ENCODE measurements at places on chromosomes 11 and 22.
A peak's percentile ranks its signal among the peaks of the same experiment; 100 is the strongest.

DNA sequence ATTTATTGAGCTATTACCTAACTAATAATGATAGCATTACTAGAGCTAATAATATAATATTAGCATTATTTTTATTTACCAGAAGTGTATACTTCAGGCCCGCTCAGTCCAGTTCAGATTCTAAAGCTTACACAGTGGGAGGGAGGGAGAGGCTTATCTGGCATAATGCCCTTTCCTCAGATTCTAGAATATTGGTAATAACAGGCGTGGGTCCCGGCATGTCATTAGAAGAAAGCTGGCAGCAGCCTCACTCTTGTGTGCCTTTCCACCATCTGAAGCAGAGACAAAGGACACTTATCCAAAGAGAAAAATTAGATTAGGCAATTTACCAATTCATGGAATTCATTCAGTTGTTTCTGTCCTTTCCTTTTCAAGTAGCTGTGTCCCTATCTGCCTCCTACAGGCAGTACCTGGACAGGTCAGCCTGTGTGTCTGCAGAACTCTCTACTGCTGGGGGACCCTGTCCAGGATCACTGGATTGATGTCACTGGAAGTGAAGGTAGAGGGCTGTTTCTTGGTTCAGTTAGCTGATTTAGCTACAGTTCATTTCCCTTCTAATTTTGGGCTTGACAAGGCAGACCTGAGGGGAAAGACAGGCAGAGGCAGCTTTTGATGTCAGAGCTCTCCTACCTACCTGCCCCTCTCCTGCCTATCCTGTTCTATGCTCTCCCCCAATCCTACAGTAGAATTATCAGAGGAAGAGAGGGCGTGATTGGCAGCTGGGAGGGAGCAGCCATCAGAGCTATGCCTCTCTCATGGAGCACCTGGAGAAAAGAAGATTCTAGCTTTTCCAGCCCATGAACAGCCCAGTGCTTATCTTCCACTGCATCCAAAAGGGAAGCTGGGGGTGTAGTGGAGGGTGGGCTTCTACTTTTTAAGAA lies 20.3 kb upstream of the CCDC90B start:
- no peak for DNase-seq

DNA sequence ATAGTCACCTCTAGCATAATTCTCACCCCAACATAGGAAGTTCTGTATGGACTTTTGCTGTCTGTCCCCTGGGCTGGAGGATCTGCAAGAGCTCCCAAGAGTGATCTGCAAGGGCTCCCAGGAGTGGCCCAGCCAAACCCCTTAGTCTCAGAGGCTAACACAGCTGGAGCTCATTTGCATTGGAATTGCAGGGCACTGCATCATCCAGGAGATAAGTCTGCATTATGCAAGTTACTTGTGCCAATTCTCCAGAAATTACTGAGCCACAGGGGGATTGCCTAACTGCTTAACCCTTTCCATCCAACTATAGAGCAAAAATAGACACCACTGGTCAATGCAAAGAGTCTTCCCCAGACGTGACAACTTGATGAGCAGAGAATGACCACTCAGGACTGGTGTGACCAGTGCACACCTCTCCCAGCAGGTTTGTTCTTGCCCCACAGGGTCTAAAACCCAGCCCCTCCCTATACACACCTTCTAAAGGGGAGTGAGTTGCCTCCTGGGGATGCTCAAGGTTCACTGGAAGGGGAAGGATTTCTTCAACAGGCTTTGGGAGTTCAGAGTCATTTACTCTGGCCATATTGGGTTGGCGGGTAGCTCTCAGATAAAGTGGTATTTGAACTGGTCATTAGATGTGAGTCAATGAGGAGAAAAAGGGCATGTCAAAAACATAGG lies 38.4 kb downstream of the POU2AF3 start:
- no peak for DNase-seq

- DNase-seq, result no peak
These were observed 28.7 kb downstream of the SNU13 start for GRCh38 chr22:41659941-41660340.

DNA sequence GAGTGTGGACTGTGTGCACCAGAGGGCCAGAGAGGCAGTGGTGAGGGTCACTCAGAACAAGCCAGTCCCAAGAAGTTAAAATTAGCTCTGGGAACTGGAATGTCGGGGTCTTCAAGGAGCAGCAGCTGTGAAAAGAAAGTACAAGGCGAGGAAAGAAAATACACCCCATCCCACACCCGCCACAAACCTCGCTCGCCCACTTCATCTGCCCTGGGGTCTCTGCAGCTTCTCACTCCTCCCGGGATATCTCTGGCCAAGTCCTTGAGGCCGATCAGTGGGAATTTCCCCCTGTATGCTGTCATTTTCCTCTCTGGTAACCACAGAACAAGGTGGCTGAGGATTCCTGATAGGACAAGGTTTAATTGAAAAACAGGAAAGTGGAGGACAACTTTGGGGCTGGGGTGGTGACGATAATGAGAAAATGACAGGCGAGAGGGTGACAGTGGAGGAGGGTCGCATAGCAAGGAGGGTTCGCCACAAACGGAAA lies 36.3 kb upstream of the TIMP3 start:
- DNase-seq, result no peak

- peak; percentile 50 for DNase-seq
These were observed 1.0 kb downstream of the ZBTB16 start for GRCh38 chr11:114060392-114061047.

- DNase-seq, result no peak
These were observed 64.3 kb downstream of the APIP start for GRCh38 chr11:34851916-34852315.

DNA sequence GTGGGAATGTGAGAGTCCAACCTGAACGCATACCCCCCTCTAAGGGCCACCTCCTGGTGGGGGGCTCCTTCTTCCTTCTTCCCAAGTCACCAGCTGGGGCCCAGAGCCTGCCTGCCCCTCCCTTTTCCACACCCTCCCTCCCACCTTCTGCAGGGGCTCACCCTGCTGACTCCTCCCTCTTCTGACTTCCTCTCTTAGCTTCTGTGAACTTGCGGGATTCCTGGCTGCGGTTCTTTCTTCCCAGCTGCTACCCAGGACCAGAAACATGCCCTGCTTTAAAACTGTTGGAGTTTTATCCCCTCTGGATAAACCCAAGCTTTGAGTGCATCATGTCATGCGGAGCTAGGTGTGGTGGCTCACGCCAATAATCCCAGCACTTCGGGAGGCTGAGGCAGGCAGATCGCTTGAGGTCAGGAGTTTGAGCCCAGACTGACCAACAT lies 10.2 kb downstream of the LRRC74B start:
- peak; percentile 21 for DNase-seq

DNA sequence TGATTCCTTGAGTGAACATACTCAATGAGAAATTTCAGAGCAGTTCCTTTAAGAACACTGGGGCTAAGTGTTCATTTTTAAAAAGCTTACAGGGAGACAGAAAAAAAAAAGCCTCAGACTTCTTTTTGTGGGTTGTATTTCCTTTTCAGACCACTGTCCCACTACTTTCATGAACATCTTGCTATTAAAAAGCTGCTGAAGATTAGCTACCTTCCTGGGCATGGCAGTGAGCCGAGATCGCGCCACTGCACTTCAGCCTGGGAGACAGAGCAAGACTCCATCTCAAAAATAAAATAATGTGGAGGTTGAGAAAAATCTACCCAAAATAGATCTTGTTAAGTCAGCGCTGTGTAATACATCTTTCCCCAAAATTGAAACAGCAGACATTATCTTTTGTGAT lies 10.8 kb downstream of the TRAF6 start:
- no peak for DNase-seq

DNA sequence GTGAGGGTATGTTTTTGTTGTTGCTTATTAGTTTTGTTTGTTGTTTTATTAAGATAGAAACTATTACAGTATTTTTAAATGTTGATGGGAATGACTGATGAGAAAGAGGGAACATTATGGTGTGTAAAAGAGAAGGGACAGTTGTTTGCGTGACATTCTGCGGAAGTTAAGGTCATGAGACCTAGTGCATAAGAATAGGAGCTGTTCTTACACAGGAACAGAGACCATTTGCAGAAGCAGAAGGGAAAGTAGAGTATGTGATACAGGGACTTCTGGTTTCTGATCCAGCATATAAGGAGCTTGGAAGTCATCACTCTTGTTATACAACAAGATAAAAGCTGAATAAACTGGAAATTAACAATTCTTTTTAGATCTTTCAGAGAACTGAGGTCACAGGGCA lies 299.2 kb upstream of the API5 start:
- DNase-seq, result no peak

DNA sequence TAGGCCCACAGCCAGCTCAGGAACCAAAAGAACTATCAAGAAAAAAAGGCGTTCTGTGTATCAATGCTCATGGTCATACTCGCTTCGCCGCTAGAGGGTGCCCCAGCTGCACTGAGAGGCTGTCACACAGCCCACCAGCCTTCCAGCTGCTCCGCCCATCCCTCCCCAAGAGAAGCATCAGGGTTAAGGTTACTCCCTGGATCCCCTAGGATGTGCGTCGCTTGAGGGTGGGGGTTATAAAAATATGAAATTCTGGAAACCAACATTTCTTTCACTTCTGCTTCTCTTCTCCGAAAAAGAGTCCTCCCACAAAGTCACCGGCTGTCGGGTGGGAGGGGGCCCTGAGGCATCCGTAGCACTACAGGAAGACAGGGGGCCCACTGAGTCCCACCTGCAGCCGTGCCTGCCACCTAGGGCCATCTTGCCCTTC lies 1.7 kb downstream of the CBX6 start:
- peak; percentile 92 for DNase-seq

DNA sequence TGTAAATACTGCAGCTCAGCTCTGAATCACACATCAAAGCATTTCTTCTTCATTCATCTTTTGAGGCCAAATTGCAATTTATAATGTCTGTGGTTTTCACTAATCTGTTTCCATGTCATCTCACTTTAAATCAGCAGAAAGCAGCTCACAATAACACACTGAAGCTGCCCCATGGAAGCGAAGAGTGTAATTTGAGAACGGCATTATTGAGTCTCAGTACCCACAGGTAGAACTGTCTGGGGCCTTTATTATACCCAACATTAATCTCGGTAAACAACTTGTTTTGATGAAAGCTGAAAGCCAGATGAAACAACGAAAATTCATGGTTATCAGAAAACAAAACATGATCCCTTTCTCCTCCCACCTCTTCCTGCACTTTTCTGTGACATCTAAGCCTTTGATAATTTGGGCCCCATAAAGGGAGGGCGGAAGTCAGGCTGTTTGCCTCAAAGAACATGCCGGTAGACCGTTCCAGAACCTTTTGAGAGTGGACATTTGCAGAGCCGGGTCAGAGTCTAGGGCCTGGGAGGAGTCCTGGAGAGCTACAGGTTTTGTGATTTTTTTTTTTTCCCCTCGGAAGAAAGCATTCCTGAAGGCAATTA lies 68.2 kb upstream of the SESN3 start:
- DNase-seq, result peak; percentile 29

- DNase-seq, result peak; percentile 46
These were observed 3.2 kb downstream of the CD6 start for GRCh38 chr11:60974726-60975125.

DNA sequence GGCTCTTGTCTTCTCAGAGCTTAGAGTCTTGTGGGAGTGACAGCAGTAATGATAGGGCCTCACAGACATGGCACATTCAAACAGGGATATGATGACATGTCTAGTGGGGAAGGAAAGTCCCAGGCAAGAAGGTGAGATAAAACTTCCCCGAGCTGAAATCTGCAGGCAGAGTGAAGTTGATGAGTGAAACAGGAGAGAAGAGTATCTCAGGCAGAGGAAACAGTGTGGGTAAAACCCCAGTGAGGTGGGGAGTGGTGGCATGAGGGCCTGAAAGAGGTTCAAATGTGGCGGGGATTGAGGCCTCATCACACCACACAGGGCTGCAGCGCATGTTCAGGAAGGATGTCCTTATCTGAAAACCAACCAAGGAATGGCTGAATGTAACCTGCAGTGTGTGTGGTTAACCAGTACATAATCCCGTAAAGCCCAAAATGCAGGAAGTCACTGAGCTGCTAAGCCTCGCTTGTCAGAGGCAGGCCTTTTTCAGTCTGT lies 153.8 kb upstream of the E2F8 start:
- DNase-seq, result no peak

GRCh38 chr22:20247010-20247505 lies 21.1 kb downstream of the RTN4R start:
- no peak for DNase-seq

All from CD4-positive, alpha-beta T cell treated with Interleukin-17A for 4 hours (primary cell).